ENCODE measurements at places on chromosomes 4 and X.

GRCh38 chr4:16217300-16218051, 8.8 kb downstream of the TAPT1 start:
- DNase-seq: no peak

- DNase-seq: no peak
Observed at GRCh38 chrX:150847088-150847487, 51.4 kb downstream of the CD99L2 start.

DNA sequence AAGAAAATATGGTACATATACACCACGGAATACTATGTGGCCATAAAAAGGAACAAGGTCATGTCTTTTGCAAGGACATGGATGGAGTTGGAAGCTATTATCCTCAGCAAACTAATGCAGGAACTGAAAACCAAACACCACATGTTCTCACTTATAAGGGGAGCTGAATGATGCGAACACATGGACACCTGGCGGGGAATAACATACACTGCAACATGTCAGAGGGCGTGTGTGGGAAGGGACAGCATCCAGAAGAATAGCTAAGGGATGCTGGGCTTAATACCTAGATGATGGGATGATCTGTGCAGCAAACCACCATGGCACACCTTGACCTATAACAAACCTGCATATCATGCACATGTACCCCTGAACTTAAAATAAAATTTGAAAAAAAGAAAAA, 19.5 kb upstream of the CNKSR2 start:
- no peak for DNase-seq

DNA sequence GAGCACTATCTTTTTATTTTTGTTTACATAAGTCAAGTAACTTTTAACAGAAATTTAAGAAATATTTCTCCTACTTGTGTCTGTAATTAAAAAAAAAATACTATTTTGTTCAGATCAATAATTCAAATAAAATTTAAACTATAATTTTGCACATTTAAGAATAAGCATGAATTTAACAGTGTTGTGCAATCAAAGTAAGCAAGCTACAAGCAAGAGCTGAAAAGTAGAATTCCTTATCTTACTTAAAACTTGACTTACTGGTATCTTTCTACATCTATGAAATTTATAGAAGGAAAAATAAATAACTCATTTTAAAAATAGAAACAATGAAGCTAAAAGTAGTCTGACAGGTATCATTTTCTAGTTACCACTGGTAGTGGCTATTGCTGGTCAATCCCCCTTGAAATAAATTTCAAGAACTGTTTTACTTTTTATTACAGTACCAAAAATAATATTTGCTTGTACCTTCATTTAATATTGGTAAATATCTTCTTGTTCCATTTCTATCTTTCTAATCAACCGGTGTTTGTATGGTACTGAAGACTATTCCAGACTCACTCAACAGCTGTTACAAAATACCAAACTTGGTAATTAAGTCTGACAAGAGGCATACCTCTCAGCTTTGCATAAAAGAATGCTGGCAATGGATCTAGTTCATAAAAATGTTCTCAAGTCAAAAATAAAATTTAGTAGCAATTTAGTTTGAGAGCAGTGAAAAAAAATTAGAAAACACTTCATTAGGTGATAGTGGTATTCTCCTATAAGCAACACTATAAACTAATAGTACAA, 62.2 kb downstream of the NOCT start:
- no peak for DNase-seq

GRCh38 chrX:150324919-150325318, 38.2 kb upstream of the MAMLD1 start:
- no peak for DNase-seq

DNA sequence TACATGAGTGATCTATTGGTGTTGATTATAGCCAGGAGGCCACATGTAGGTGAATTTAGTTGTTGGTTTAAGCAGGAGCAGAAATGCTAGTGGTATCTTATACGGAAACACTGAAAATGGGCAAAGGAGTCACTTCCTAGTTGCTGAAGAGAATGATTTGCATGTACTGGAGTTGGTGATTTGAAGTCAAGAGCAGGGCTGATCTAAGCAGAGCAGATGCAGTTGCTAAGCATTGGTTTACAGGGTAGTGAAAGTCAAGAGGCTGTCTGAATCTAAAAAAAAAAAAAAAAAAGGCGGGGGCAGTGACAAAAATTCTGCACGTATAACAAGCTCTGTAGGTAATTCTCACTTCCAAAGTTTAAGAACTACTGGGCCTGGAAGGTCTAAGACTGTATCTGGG, 90.4 kb upstream of the HPRT1 start:
- DNase-seq: no peak

DNA sequence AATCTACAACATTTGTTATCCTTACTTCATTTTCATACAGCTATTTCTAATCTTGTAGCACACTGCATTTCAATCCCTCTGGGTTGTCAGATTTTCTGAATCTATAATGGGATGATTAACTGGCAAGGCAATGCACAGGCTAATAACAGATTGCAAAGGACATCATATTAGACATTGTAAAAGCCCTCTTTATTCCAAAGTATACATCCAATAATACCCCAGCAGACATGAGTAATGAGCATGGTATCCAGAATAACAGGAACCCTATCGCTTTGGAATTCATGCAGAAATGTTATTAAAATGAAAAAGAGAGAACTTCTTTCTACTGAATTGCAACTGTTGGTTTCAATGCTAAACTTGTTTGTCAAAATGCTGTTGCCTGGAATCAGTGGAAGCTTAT, 122.9 kb downstream of the C4orf33 start:
- no peak for DNase-seq

GRCh38 chrX:8783097-8783713, 18.0 kb downstream of the FAM9A start:
- peak; percentile 5 for DNase-seq

DNA sequence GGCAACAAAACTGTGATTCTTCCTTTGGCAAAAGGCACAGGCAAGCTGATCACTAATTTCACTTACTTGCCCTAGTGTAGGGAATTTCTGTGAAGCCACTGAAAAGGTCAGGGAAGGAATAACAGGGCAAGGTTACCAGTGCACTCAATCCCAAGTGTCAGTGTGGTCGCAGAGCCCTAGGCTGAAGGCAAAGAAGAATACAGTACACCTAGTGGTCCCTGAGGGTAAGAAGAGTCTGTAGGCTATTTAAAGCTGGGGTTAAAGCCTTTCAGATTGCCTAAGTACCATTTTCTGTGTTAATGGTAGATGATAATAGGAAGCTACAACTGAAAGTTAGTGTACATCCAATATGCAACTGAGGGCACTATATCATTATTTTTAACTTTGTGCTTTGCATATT, 173.6 kb upstream of the NRK start:
- DNase-seq: no peak

- no peak for DNase-seq
Observed at GRCh38 chr4:140298001-140298400, 75.4 kb upstream of the SCOC start.

- no peak for DNase-seq
Observed at GRCh38 chrX:36198575-36198974, 279.0 kb downstream of the CFAP47 start.

GRCh38 chr4:182271731-182272130, 28.5 kb downstream of the TENM3 start:
- DNase-seq: no peak

DNA sequence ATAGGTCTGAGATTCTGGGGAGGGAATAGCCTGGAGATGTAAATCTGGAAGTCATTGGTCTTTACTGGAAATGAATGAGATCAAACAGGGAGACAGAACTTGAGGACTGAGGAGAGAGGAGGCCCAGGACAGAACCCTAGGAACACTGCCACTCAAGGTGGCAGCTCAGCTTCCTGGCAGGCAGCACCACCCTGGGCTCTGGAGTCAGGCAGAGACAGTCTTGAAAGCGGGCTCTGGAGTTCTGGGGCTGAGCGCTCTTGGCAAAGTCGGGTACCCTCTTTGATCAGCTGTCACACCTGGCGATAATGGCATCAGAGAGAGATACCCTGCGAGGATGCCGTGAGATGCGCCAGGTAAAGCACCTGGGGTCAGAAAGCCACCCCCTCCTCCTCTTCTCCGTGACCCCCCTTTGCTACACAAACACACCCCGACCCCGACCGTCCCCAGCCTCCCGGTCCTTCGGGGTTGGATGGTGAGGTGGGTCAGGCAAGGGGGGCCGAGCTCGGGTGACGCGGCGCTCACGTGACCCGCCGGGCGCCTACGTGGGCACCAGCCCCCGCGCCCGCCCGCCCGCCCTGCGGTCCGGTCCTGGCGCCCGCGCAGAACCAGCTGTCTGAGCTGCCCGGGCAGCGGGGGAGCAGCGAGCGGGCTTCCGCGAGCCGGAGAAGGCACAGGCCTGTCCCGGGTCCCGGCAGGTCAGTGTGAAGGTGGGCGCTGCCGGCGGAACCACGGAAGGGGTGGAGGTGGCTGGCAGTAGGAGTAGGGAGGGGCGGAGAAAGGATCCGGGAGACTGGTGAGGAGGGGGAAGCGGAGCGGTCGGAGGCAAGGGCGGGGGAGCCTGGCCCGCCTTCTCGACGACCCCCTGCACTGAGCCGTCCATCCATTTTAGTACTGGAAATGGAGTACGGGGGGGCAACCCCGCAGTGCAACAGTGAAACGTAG, at the start of gene TCEAL3:
TSS of gene TCEAL3 (plus strand) at position 600 of the 942 bp plus-strand sequence. CDS start 1,102 bp downstream, outside the sequence.
- DNase-seq: no peak

- DNase-seq: no peak
Observed at GRCh38 chrX:124994404-124994803, 325.3 kb upstream of the TEX13C start.

- DNase-seq: no peak
Observed at GRCh38 chrX:46712764-46713163, 46.2 kb downstream of the SLC9A7 start.

DNA sequence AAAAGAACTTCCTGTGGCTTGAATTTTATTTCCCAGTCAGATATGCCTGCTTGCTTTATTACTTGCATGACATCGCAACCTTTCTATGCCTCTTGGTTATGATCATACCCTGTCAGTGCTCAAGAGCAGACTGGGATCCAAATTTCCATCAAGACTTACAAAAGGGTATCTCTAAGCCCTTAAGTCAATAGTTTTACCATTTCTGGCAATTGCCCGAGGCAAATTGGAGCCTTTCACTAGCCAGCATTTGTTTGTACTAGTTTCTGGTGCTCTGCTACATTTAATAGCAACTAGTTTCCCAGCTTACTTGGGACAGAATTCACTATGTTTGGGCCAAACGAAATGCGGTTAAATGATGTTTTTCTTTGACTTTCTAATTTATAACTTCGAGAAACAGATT, 73.2 kb upstream of the ITM2A start:
- DNase-seq: no peak

DNA sequence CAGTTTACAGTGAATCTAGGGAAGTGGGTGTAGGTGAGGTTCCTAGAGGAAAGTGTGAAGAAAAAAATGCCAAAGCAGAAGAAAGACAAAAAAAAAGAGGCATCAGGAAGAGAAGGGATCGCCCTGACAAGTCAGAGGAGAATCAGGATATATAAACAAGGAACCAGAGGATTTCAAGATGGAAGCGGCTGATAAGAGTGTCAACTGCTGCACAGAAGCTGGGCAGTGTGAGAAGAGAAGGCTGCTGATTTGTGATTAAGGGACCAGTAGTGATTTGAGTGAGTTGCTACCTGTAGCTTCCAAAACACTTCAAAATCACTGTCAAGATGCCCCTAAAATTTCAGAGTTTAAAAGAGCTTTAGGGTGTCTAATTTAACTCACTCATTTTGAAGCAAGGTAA, 258.2 kb downstream of the PPP3CA start:
- DNase-seq: no peak

DNA sequence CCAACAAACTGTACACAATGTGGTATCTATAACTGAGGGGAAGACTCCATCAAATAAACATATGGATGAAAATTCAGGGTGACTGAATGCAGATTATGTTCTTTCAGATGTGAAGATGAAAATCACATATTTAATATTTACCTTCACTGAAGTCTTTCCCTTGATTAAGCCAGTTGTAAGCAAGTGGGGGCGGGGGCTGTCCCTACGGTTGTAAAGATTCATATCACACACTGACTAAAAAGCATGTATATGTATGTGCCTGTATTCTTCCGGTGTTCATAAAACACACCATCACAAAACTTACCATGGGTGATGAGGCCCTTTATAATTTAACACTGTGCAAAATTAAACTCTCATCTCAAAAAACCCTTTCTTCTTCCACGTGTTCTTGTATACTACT, 1.3 kb downstream of the TAB3 start:
- DNase-seq: peak; percentile 40
